ENCODE measurements at places on chromosomes 2 and 18.

- DNase-seq: peak; percentile 62
Observed at GRCh38 chr18:76875390-76876325, 53.3 kb downstream of the ZNF236 start.

DNA sequence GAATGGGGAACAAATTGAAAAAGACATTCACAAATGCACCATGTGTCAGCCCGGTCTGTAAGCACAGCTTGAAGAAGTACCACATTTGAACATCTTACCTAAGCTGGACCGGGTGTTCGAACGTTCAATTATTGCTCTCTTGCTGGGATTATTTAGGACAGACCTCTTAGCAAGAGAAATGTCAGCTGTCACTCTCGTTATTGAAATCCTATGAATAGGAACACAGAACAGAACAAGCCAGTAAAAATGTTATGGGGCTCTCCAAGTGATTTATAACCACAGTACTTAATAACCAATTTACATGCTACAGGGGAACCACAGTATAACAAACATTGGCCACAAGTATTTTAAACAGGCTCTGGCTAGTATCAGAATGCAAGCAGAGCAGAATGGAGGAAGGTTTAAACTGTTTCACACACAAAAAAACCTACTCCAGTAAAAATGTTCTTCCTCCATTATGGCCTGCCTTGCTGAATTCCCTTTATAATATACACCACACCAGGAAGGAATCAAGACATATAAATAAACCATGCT is 32.5 kb upstream of the ARL5A start:
- DNase-seq: no peak

DNA sequence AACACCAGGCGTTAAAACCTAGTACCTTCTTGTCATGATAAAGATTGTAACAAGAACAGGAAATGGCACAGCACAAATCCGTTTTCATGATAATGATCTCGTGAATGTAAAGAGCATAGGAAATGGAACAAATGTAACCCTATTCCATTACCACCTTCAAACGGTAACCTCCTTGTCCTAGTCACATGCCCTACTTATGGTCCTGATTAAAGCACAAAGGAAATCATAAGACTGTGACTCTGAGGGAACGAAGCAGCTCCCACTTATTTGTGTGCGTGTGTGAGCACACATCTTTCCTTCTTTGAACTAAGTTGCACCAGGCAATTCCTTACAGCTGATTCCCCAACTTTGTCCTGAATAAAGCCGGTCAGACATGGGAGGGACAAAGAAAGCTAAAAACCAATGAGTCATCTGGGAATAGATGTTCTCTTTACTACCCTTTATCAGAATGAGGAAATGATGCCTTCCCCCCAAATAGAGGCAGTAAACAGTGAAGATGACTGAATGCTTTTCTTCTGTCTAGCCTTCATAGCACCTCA is 192.6 kb downstream of the IKZF2 start:
- no peak for DNase-seq

DNA sequence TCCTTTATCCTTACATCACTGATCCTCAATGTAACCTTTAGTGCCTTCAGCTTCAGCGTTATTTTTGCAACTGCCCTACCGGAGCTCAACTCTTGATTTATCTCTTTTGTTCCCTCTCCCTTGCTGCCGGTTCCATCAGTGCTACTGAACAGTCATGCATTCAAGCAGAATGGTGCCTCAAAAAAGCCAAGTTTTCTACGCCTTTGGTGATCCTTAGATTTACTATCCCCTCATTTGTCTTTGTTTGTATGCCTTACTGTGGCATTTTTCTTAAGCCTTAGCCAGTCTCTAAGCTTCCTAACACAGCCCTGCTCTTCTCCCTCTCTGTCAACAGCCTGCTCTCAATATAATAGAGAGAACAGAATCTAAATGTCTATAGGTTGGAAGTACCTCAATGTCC is 847.7 kb downstream of the CPS1 start:
- DNase-seq: no peak

DNA sequence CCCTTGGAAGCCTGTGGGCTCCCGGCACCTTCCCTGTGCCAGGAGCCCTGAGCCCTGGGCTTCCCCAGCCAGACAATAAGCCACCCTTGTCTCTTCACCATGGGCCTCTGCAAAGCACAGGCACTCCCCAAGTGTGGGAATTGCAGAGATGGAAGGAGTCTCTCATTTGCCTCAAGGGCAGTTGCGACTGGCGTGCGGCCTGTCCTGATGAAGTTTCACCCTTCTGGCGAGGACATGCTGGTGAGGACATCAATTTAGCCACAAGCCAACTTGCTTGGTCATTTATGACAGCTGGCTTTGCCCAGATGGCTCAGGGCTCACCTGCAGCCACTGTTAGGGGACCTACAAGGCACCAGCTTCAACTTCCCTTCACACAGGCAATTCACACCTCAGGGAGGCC is 180.2 kb downstream of the ANAPC1 start:
- no peak for DNase-seq

- DNase-seq: no peak
Observed at GRCh38 chr2:36731941-36732672, 35.6 kb downstream of the VIT start.

GRCh38 chr2:33344230-33344629 is 132.2 kb upstream of the RASGRP3 start:
- no peak for DNase-seq
